CD4-positive, alpha-beta memory T cell (primary cell): ENCODE measurements at places on chromosomes 4 and X. TPM values are rescaled to one million over a fixed set of nuclear protein-coding genes. Genes with fewer than 3 reads are reported as not detected.

CT45A2 gene
- polyA plus RNA-seq, result not detected

PWWP3B gene
- not detected for polyA plus RNA-seq

EVC2 gene
- 0.86 TPM for polyA plus RNA-seq

MFAP3L gene
- polyA plus RNA-seq, result not detected

VGLL1 gene
- polyA plus RNA-seq, result not detected

PRSS48 gene
- not detected for polyA plus RNA-seq

- peak; percentile 59 for DNase-seq
Observed at GRCh38 chr4:121182296-121182695, 18.2 kb upstream of the TNIP3 start.

DNA sequence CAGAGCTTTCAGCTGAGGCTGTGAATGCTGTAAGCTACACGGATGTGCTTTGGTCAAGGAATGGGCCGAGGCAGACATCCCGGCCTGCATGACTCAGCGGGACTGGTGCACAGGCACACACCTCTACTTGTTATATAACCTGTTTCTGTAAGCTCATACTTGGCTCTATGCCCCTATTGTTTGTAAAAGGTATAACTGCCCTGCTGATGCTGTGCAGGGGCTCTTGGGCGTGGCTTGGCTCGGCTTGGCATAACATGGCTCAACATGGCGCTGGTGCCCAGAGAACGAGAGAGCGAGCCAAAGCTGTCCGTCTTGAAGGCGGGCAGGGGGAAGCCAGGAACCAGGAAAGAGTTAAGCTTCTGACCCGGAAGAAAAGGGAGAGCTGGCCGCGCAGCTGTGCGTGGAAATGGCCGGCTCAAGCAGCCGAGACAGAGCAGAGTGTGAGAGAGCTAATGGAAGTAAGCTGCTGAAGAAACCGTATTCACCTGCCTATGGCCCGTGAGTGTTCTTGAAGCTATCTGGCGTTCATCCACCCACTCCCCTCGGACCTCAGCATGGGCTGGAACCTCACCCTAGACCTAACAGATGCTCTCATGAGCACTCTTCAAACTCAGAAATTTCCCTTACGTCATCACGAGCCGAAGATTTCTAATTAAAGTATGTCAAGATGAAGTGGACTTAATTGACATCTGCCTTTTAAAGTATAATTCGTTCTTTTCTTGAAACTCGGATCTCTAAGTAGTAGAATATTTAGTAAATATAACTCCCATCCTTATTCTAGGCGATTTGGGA, 286.3 kb upstream of the AGA start:
- no peak for DNase-seq

DNA sequence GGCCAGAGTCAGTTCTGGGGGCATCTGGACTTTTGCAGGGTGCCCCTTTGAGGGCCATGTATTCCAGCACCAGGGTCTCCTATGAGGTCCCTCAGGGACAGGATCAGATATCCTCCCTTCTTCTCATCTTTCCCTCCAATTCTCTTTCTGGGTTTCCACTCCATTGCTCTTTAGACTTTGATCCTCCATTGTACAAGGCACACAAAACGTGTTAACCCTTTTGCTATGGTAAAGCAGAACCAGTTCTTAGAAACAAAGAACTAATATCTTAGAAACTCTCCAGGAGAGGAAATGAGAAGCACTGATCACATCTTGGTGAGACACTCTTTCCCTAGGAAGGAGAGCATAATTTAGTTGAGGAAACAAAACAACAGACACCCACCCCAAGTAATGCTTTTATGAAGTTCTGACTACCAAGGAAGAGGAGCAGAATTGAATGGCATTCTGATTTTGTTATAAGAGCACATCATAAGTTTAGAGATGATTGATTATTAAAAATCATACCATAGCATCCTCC, 200.7 kb upstream of the NPY2R start:
- no peak for DNase-seq

DNA sequence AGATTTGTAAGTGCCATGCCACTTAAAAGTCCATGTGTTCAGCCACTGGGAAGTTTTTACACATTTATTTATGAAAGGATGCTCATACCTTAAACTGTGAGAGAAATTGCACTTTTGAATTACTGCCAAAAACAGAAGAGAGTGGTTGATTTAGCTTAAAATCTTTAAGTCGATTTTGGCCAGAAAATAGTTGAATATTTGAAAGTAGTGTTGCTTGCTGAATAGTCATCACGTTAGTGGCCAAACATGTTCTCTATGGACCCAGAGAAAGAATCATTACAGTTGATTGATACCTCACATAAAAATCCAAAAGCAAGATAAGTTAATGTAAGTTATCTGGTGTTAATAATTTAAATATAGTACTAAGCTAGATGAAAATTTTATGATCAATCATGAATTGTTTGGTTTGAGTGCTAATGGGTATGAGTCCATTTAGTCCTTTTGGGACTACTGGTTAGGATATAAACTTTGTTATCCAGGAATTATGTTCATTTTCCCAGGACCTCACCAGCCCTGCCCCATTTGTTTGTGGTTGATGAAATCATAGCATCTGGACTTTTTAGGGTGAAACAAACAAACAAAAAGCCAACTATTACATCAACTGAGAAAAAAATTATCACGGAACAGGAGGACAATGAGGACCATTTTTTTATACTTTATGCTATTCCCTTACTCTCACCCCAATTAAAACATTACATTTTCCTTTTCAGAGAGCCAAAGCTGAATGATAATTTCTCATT, 6.3 kb downstream of the GIMD1 start:
- no peak for DNase-seq

GRCh38 chrX:57104921-57105398, 16.4 kb downstream of the SPIN2B start:
- no peak for DNase-seq

- no peak for DNase-seq
Observed at GRCh38 chr4:27844376-27844775, 983.7 kb downstream of the STIM2 start.

DNA sequence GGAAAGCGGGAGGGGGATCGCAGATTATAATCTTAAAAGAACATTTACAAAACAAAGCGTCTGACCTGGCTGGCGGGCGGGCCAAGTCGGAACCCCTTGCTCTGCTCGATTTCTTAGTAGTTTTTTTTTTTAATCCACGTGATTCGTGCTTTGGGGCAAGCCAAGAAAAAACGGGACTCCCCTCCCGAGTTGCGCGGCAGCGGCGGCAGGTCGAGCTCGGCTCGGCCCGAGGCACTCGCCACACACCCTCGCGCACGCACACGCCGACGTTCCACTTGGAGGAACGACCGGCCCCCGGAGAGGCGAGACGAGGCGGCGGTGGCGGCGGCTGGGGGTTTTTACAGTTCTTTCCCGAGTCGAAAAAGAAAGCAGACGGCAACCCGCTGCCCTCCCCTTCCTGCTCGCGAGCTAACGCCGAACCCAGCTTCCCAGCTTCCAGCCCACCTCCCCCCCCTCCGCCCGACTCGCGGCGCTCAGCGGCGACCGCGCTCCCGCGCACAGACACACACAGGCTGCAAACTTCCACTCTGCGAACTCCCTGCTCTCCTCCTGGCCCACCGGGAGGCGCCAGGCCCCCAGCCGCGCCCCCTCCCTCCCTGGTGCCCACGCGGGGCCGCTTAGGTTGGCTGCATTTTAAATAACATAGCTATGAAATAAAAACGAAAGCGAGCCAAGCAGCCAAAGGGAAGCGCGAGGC, 1.2 kb downstream of the BCOR start:
- DNase-seq, result peak; percentile 87

DNA sequence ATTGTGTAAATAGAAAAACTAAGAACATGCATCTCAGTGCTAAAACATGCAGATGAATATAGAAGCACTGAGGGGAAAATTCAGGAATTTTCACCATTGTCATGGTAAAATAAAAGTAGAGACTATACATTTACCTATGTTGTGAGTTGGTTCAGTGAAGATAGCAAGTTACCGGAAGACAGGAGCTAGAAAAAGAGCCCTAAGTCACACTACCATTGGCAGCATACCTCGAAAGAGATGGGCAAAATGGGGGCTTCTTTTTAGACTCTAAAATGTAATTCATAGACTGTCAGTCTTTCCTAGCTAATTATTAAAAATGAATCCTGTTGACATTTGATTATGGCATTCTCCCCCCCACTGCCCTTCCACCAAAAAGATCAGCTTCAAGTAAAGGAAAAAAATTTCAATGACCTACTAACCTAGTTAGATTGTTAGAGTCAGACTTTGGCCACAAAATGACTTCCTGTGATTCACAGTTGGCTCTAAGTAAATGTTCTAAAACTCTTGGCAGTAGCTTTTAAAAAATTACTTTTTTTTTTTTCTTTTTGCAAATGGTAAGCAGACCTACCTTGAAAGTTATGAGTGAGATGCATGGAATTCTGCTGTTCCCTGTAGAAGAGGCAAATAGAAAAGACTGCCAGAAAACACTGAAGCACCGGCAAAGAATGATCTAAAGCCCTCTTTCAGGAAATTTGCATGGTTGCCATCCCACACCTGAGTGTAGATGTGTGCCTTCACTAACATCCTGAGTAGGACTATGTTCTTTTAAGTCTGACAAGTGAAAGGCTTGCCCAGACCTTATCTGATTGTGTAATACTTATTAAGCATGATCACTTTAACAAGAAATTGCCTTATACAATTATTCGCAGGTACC, 26.4 kb upstream of the ARSJ start:
- DNase-seq, result peak; percentile 29

DNA sequence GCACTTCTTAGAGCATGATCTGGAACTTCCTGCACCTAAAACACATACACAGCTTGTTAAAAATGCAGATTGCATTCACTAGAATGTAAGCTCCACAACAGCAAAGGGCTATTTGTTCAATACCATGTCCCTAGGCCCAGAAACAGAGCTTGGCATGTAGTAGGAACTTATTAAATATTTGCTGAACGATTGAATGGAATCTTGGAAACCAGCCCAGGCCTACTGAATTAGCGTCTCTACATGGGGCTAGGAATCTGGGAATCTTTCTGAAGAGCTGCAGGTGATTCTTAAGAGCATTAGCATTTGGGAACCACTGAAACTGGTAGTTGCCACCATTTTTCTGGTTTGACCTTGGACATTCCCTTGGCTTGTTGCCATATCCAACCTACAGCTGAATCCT, 234.1 kb downstream of the STIM2 start:
- no peak for DNase-seq

DNA sequence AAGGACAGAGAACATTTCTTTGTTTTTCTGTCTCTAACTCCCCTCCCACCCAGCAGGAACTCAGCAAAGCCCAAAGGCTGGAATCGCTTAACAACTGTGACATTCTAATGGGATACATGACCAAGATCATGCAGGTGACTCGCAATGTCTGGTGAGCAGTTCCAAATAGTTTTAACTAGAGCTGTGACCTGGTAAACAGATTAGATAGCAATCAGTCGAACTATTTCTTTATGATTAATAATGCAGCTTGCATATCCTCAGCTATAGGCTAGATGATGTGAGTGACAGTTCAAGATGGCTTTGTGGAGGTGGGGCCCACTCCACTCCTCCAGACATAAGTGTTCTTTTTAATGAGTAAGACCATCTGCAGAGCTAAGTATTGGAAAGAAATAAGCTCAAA, 20.0 kb upstream of the GABRE start:
- no peak for DNase-seq

DNA sequence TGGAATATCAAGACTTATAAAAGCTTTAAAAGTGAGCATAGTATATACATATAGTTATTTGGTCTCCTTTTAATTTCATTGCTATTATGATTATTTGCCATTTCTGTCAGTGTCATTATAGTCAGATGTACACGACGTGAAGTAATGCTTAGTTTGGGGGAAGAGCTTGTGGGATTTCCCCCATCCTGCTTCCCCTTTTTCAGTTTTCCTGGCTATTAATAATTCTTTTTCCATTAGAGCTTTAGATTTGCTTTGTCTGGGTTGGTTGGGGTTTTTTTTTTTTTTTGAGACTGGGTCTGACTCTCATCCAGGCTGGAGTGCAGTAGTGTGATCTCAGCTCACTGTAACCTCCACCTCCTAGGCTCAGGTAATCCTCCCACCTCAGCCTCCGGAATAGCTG, 5.4 kb downstream of the ABCE1 start:
- DNase-seq, result no peak

DNA sequence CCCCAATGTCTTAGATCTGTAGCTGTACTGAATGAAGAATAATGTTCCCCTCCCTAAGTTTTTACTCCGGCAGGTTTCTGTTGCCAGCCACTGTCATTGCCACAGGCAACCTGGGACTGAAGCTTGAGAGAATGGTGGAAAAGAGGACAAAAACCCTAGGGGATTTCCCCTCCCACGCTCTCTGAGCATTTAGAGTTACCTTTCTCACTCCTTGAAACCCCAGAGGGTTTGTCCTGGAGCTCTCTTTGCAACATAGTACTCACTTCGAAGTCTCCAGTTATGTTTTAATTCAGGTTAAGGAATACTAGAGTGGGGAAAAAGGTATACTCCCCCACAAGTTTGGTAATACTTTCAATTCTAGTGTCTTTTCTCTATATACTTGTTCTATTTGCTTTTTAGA, 31.5 kb downstream of the F8 start:
- no peak for DNase-seq

- no peak for DNase-seq
Observed at GRCh38 chrX:103398421-103398864, 22.1 kb downstream of the BEX3 start.

DNA sequence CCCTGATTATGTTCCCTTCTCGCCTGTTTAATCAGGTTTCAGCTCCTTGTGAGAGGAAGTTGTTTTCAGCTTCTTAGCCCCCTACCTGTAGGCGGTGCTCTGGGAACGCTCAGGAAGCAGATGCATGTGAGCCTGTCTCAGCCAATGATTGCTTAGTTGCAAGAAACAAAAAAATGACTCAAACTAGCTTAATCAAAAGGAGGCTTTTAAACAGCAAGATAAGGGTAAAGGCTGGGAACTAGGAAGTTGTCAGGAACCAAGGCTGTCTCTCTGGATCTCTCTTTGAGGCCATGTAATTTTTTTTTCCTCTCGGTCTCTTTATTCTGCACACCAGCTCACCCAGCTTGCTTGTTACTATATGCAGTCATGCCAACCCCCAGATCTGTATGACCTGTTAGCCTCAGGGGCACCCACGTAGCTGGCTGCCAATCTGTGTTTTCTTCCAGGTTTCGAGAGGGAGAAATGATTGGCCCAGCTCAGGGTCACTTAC, 109.1 kb downstream of the PTTG2 start:
- peak; percentile 4 for DNase-seq

DNA sequence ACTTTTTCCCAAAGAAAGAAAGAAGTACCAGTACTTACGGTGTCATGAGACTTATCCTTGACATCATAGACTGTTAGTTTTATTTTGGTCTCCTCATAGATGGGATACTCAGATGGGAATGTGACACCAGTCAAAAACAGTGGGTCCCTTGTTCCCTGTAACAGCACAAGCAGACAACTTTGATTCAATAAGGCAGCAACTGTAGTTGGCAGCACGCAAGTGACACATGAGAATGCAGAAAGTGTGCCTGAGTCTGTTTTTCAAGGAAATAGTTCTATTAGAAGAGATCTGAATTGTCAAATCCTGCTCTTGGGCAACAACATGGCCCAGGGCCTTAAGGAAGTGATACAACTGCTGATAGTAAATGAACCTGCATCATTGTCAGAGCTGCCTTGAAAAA, 443.2 kb downstream of the INPP4B start:
- DNase-seq, result no peak

DNA sequence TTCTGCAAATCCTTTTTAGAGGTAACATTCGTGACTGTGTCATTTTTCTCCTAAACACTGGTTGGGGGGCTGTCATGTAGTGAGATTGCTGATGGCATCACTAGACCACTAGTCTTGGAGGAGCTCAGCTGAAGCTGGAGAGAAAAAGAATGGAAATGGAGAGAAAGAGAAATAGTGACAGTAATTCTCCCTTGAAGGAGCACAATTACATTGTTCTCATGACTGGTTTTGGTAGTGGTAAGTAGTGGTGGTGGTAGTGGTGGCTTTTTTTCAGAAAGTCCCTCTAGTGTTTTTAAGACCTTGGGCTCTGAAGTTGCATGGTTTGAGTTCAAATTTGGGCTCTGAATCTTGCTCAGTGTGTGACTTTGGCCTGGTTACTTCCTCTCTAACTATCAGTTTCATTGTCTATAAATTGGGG, 99.8 kb downstream of the LARP7 start:
- DNase-seq, result no peak
